ENCODE measurements at places on chromosomes 3 and 15.

DNA sequence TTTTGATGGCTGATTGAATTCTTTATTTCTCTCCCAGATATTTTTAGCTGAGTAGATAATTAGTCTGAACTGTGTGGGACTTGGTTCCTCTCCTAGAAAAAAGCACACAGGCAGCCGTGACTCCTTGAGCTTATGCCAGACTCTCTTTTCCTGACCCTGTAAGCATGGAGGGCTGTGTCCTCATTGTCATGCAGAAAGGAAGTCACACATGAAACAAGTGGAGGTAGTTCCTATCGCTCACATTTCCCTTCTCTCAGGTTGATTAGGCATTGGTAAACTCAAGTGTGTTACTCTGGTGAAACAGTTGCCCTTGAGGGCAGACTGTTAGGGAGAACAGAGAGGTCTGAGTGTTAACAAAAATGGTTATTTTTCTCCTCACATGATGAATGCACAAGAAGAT lies 6.3 kb upstream of the RTP4 start:
- no peak for DNase-seq

- no peak for DNase-seq
Observed at GRCh38 chr3:79361748-79362378, 405.9 kb downstream of the ROBO1 start.

GRCh38 chr15:42147431-42147735 lies 9.1 kb downstream of the PLA2G4F start:
- no peak for DNase-seq

GRCh38 chr3:99895131-99895696 lies 77.6 kb downstream of the CMSS1 start:
- no peak for DNase-seq

DNA sequence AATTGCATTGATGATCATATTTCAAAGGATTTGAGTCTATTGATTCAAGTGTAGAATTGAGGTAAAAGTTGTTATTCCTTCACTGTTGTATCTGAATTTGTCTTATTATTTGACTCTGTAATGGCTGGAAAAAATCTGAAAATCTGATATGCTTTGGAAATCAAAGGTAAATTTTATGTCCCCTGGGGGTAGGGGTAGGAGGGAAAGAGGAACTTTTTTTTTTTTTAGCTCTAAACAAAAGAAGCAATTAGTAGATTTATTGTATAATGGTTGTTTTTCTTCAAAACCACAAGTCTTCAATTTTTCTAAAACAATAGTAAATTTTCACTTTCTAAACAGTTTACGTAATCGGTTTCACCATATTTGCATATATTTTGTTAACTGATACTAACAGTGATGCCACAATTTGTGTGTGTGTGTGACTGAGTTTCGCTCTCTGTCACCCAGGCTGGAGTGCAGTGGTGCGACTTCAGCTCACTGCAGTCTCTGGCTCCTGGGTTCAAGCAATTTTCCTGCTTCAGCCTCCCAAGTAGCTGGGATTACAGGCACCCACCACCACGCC lies 91.7 kb upstream of the GOLGA6L4 start:
- no peak for DNase-seq

GRCh38 chr3:129796146-129796545 lies 97.4 kb downstream of the TMCC1 start:
- DNase-seq = no peak

DNA sequence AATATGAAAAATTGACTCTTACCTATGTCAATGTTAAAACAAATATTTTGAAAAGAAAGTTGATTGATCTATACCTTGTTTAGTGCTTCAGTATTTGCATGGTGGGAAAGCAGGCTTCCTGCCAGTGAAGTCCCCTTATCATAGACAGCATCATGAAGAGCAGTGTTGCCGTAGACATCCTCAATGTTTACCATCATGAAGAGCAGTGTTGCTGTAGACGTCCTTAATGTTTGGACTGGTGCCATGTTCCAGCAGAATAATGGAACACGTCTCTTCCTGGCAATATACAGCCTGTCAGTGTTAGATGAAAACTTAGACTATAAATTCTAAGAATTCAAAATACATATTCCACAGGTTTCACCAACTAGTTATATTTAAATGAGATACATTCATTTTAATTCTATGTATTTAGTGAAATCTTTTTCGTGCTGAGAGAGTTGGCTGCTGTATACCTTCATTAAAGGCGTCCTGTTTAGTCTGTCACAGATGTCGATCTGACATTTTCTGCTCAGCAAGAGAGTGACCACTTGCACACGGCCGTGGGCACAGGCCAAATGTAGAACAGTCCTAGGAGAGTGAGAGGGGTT lies 116.8 kb downstream of the LMLN start:
- DNase-seq = no peak

- no peak for DNase-seq
Observed at GRCh38 chr15:76935620-76936019, 4.1 kb downstream of the RCN2 start.

- no peak for DNase-seq
Observed at GRCh38 chr15:72888211-72888610, 104.7 kb upstream of the ADPGK start.

- no peak for DNase-seq
Observed at GRCh38 chr15:37981201-37981600, 46.8 kb downstream of the TMCO5A start.

DNA sequence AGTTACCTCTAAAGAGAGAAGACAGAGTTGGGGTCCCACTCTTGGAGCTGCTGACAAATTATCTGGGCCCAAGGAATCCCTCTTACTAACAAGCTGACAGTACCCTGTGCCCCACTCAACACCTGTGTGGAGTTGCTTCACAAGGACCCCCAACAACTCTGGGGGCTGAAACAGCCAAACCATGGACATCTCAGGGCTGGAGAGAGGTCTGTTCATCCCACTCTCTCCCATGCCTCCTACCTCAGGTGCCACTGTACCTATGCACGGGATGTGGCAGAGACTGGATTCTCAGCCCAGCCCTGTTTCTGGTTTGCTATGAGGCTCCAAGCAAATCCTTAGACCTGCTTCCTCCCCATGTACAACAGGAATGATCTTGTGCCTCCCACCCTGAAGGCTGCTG lies 101.7 kb downstream of the ETFA start:
- DNase-seq = no peak

GRCh38 chr3:150345021-150345538 lies 63.0 kb upstream of the TSC22D2 start:
- DNase-seq = no peak

DNA sequence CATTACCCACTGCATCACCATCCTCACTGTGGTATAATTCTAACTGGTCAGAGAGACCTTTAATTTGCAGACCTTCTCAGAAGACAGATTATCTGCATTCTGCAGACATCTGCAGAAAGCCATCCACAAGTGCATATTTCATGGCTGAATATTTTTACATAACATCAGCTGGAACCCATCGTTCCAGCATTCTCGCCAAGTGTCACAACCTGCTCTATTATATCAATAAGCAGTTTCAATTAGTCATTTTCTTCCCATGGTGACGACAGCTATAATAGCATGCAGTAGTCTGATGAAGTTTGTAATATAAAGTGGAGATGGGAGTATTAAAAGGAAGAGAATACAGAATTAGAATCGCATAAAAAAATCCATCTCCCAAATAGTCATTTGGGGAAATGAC lies 334.7 kb downstream of the FHIT start:
- DNase-seq = no peak

GRCh38 chr3:188134079-188134478 lies 19.9 kb upstream of the LPP start:
- DNase-seq = no peak

- DNase-seq = no peak
Observed at GRCh38 chr3:20394243-20394642, 208.2 kb upstream of the SGO1 start.

DNA sequence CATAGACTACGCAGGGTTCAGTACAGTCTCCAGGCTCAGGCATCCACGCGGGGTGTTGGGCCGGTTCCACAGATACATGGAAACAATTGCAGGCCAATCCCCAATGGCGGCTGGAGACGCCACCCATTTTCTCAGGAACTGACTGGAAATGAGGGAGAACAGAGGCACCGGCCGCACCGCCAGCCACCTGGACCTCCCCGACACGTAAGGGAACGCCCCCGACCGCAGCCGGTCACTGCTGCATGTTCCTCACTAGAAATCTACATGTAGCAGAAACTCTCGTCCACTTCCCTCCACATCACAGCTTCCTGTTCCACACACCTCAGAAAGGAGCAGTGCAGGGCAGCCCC lies 29.2 kb downstream of the CYFIP1 start:
- no peak for DNase-seq

- DNase-seq = no peak
Observed at GRCh38 chr3:160707187-160707794, 30.3 kb downstream of the ARL14 start.

DNA sequence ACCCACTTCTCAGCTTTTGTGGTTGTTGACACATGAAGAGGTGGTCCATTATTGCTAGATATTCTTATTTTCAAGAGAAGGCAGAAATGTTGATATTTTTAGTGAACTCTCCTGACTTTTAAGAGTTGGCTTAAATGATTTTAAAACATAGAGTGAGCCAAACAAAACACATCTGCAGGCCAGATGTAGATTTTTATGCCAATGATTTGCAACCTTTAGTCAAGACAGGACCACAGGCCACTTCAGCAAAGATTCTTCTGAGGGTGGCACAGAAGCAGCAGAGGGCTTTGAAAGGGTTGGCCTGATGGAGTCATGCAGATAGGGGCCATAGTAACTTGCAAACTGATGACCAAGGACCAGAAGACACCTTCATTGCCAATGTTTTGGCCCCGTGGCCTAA lies 276.5 kb upstream of the P2RY1 start:
- no peak for DNase-seq

GRCh38 chr3:134993011-134993410 lies 198.0 kb downstream of the EPHB1 start:
- no peak for DNase-seq

DNA sequence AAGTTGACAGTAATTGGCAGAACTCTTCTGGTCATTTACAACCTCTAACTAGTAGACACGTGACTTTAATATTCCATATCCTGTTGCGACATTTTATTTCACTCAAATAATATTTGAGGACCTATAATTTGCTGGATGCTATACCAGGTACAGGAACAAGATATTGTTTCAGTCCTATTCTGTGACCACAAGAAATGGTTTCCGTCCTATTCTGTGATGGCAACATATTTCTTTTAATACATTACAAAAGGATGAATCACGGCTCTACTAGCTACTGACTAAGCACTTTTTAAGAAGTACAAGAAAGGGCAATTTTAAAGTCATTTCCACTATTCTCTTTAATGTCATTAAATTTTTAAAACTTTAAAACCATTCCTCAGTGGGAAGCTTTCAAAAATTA lies 400.2 kb downstream of the CNTN3 start:
- DNase-seq = no peak

GRCh38 chr15:72341361-72341760 lies 21.4 kb upstream of the CELF6 start:
- DNase-seq = no peak

- DNase-seq = no peak
Observed at GRCh38 chr3:106345353-106346027, 476.7 kb upstream of the CBLB start.

DNA sequence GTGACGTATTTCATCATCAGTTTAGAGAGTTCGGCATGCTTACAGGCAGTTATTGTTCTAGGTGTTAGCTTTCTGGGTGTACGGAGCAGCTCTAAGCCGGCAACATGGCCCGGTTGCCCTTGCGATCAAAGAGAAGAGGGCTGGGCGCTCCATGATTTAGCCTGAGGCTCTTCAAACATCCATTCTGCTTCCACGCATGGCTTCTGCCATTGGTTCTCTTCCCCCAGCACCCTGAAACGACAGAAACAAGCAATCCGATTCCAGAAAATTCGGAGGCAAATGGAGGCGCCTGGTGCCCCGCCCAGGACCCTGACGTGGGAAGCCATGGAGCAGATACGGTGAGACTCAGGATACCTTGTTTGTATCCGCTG lies 574 bp downstream of the NGRN start:
- DNase-seq = no peak

- no peak for DNase-seq
Observed at GRCh38 chr15:73051391-73051806, 864 bp upstream of the NEO1 start.

DNA sequence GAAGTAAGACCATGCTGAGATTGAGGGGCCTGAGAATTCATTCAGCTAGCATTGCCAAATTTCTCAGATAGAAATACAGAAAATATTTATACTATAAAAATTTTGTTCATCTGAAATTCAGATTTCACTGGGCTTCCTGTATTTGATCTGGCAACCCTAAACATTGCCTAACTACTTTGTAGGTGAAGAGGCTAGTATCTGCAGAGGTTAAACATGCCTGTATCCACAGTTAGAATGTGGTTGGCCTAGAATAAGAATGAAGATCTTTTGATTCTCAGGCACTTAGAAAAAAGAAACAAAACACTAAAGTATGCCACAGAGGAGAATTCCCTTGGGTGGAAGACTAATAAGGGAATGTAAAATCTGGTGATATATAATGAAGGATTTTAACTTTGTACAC lies 189.0 kb downstream of the DIPK2A start:
- DNase-seq = no peak

DNA sequence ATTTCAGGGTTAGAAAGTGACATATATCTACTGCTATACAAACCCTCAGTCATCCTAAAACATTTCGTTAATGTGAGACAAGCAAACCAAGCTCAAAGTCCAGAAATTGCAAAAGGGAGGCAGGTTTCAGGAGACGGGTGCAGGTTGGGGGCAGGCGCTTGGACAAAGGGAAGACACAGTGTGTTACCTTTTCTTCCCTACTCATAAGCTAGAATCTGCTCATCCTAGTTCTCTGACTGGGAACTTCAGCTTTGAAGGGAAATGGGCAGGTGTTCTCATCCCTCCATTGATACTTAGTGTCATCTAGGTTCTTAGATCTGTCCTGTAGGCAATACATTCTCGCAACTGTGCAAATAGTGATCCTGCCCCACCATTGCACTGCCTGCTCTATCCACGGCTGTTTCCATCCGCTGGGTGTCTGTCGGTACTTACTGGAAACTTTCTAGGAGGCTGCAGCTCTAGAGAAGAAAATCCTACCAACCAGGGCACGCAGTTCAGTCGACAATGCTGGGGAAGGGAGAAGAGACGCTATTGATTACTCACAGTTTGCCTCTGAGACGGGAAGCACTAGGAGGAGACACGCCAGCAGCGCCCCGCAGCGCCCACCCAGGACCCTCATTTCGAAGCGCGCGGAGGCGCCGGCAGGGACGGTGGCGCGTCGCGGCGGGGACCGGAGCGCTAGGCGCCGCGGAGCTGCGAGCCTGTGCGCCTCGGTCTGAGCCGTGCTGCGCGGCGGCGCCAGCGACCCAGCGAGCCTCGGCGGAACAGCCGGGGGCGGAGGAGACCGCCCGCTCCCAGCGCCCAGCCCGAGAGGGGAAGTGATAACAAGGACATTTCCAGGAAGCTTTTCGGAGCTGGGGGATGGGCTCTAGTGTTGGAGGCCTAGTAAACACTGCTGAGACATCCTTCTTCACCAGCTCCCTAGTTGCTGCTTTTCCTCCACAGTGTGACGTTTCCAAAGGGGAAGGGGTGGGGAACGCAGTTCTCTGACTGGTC lies at the start of gene PROS1:
Gene PROS1 (minus strand): TSS at position 766 of the 996 bp plus-strand sequence. CDS start 147 bp downstream, at position 619.
- DNase-seq = peak; percentile 1

DNA sequence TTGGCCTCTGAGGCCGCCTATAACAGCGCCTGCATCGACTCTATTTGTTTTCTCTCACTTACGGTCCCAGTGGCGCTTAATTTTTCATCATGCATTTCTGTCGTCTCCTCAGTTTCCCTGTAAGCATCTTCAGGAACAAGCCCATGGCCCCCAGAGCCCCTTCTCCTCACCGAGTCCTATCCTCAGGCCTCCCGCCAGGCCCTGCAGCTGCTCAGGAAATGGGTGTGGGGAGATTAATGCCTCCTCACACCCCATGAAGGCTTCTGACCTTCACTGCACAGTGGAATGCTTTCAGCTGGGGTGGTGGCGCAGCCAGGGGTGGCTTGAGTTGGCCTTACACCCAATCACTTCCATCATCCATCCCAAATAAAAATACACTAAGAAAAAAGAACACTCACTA lies 260.4 kb downstream of the FAM43A start:
- DNase-seq = no peak
